Left cardiac atrium (tissue), 4 donors: ENCODE measurements at places on chromosomes 11 and 22. TPM values are rescaled to one million over a fixed set of nuclear protein-coding genes. Genes with fewer than 3 reads are reported as not detected.

GRCh38 chr22:46049726-46050450, 72.9 kb upstream of the WNT7B start:
- DNase-seq: peak; percentile 17

DNA sequence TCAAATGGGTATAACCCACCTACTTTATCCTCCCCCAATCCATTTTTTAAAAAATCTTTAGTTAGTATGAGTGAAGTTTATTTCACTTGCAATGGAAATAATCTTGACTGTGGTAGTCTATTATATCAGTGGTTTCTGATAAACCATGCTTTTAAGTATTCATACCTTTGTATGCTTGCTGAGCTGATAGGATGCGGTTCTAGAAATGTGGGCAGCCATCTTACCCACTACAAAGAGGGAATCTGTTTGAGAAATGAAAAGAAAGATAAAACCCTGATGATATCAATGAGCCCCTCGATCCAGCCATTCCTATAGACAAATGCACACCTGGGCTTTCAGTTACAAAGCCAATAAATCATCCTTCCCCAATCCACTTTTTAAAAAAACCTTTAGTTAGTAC, 13.8 kb upstream of the PVALB start:
- no peak for DNase-seq

GRCh38 chr11:91394727-91395414, 829.7 kb upstream of the FAT3 start:
- no peak for DNase-seq

- DNase-seq: no peak
Observed at GRCh38 chr11:13465909-13466371, 2.9 kb upstream of the BTBD10 start.

DNA sequence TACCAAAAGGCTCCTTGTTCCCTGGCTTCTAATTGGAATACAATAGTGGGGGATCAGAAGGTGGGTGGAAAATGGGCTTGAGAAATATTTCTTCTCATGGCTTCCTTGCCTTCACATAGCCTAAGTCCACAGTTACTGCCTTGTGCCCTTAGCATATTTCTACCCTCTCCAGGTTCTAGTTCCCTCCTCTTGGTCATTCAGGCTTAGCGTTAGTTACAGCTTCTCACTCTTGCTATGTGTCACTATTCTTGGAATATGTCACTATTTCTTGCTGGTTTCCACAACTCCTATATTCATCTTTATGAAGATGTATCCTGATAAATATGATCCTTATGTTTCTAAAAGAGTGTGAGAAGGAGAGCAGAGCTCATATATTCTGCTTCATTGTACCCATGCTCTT, 2.5 kb downstream of the OR2D2 start:
- no peak for DNase-seq

DNA sequence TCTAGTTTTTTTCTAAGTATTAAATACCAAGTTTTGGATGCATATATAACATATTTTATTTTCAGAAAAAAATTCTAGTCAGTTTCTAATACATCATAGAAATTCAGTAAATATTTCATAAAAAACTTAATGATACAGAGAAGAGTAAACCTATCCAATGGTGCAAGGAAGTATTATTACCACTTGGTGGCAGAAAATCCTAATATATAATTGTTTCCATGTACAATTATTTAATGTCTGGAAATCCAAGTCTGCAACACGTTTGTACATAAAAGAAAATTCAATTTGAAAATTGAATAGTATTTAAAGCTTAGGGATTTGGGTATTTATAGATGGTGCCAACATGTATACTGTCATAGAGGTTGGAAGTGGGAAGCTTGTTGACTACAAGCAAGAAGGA, 127.0 kb downstream of the TRPC6 start:
- DNase-seq: no peak

DNA sequence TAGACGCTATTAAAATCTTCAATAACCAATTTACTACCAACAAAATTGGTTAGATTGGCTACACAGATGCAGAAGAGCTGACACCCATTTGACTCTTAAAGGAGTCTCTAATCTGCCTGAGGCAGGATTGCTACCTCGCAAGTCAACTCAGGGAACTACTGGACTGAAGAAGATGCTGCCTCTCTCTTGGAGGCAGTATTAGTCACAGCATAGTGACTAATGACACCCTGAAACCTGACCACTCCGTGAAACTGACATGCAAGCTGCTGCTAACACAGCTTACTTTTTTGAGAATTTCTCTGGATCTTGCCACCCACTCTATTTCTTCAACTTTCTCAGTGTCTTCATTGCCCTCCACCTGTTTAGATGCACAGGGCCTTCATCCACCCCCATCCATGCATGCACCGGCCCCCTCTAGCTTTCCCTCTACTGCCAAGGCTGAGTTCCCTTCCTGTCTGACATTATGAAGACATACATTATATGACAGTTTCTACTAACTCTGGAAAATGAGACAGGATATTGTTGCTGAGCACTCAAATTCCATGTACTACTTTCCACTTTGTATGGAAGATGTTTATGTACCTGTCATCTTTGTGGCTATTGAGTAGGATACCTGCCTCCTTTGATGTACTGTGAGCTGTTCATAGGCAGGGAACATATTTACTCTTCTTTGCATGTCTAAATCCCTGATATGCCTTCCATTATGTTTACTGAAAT, 183.2 kb downstream of the MSANTD4 start:
- DNase-seq: no peak

- no peak for DNase-seq
Observed at GRCh38 chr11:9700105-9700801, 36.4 kb downstream of the SWAP70 start.

DNA sequence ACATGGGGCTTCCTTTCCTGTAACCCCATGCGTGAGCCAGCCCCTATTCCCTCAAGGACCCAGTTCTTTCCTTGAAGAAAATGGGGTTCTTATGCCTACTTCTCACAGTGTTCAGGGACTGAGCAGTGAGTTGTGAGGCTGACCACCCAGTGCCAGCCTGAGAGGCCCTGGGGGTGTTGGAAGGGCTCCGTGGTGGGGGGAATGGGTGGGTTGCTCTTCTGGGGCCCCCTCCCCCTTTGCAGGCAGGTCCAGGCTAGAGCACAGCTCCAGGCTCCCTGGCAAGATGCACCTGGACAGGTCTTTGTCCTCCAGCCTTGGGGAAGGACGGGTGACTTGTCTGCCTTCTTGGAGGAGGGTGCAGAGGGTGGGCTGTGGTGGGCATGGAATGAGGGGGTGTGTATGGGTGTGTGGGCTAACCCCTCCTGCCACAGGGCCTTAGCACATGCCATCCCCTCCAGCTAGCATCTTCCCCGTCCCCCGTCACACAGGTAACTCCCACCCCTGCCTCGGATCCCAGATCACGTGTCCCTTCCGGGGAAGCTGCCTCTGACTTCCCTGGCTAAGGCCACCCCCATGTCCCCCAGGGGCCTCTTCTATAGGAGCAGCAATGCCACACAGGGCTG, 64.6 kb downstream of the MYEOV start:
- DNase-seq: no peak

- peak; percentile 60 for DNase-seq
Observed at GRCh38 chr11:12090061-12090591, 20.3 kb upstream of the MICAL2 start.

- DNase-seq: no peak
Observed at GRCh38 chr11:12288931-12289666, 88.3 kb upstream of the PARVA start.

GRCh38 chr11:33703788-33704187, 3.2 kb upstream of the C11orf91 start:
- DNase-seq: peak; percentile 37

DNA sequence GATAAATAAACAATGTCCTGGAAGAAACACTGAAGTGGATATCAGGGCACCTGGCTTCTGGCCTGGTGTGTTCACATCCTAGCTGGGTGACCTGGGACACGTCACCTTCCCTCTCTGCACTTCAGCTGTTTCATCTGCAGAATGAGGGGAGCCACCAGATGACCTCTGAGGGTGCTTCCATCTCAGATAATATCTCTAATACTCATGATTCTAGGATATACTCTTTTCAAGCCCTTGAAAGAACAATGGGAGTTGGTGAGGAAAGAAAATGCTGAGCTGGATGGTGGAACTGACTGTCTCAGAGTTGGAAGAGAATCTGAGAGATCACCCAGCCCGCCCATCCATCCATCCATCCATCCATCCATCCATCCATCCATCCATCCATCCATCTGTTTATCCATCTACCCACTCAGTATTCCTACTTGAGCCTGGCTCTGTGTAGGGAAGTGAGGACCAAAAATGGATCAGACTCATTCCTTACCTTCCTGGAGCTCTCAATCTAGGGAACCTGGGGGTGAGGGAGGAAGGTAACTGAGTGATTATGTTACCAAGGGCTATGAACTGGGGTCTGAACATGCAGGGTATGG, 28.2 kb upstream of the LIPT2 start:
- DNase-seq: no peak

GRCh38 chr11:134466156-134466555, 54.1 kb upstream of the B3GAT1 start:
- DNase-seq: no peak

DNA sequence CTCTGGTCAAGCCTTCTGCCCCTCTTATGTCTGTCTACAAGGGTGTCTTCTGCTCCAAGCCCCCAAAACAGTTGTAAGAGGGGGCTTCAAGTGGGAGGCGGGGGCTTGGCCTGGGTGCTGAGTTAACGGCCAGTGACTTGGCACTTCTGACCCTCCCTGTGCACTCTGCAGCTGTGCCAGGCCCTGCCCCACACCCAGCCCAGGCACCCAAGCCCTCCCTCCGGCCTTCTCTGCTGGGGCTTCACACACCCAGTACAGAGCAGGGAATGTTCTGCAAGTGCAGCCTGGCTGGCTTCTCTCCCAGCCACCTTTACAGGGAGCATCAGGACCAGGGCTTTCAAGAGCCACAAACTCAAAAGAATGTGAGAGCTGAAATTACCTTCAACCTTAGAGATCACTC, 3.8 kb downstream of the TMEM121B start:
- no peak for DNase-seq

GRCh38 chr22:22210375-22210774, 34.2 kb upstream of the VPREB1 start:
- no peak for DNase-seq

- DNase-seq: no peak
Observed at GRCh38 chr11:39541945-39542351, 1917.5 kb downstream of the LRRC4C start.

GRCh38 chr22:28054819-28055208, 135.8 kb upstream of the PITPNB start:
- no peak for DNase-seq

DNA sequence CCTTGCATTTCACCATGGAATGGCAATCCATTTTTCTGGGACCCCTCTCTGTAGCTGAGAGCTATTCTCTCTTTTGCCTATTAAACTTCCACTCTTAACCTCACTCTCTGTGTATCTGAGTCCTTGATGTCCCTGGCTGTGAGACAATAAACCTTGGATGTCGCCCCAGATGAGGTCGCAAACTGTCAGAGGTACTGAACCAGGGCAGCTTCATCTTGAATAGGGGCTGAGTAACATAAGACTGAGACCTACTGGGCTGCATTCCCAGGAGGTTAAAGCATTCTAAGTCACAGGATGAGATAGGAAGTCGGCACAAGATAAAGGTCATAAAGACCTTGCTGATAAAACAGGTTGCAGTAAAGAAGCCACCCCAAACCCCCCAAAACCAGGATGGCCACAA, 68.0 kb downstream of the RSF1 start:
- no peak for DNase-seq

- peak; percentile 55 for DNase-seq
Observed at GRCh38 chr11:46119352-46120216, 1.7 kb downstream of the PHF21A start.

- no peak for DNase-seq
Observed at GRCh38 chr22:42299586-42300258, 29.3 kb upstream of the TCF20 start.

GRCh38 chr11:117794135-117794534, 2.9 kb downstream of the DSCAML1 start:
- DNase-seq: no peak

GRCh38 chr11:120314861-120315260, 10.2 kb upstream of the TLCD5 start:
- DNase-seq: no peak

- peak; percentile 49 for DNase-seq
Observed at GRCh38 chr11:75200051-75200450, 40.5 kb upstream of the TPBGL start.

- DNase-seq: no peak
Observed at GRCh38 chr11:19959648-19960059, 200.6 kb downstream of the DBX1 start.

Gene SRRD
- 14.9 TPM for total RNA-seq

Gene HBE1
- total RNA-seq: not detected

Gene CHADL
- total RNA-seq: 7.7 TPM

Gene CLDN5
- 23.3 TPM for total RNA-seq

Gene THY1
- 6.1 TPM for total RNA-seq

Gene MRGPRX3
- total RNA-seq: not detected

Gene OR8B8
- total RNA-seq: not detected

Gene FGF4
- not detected for total RNA-seq

Gene RPS25
- total RNA-seq: 856 TPM

Gene CREB3L1
- total RNA-seq: 28.0 TPM

Gene WBP2NL
- 0.42 TPM for total RNA-seq

Gene TYR
- total RNA-seq: not detected

Gene OTOG
- total RNA-seq: not detected

Gene STIP1
- 125 TPM for total RNA-seq

Gene OR8A1
- total RNA-seq: not detected
